ENCODE measurements at places on chromosomes 1 and 21.

- no peaks in the 10 kb centered on the region for H3K36me3 ChIP-seq
- H3K27ac ChIP-seq, result no peak overlapping the region
- H3K4me3 ChIP-seq, result no peak overlapping the region
- no peaks in the 10 kb centered on the region for H3K4me1 ChIP-seq
Observed at GRCh38 chr1:83818916-83819315, 180.0 kb downstream of the TTLL7 start.

DNA sequence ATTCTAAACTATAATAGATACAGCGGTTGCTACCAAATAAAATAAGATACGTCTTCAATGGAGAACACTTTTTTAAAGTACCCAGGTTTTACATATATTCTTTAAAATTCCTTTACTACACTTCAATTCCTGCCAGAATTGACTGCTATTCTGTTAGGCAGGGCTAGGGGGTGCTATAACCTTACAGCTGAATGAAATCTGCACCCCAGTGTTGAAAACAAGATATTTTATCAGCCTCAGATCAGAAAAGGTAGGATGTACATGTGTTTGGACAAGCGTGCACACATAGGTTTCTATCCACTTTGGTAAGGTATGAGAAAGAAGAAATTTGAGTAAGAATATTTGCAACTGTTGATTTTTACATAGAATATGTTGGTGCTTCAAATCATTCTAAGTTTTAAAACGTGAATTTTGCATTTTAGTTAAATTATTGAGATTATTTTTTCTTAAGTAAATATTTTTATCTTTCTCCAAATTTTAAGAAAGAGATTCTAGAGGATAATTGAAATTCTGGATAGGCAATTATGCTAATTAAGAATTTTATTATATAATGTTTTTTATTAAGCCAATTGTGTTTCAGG, 490.8 kb upstream of the ADGRL4 start:
- H3K36me3 ChIP-seq, result no peaks in the 10 kb centered on the region
- no peaks in the 10 kb centered on the region for H3K4me1 ChIP-seq
- no peaks in the 10 kb centered on the region for H3K27me3 ChIP-seq
- no peak overlapping the region for H3K4me3 ChIP-seq
- no peak for DNase-seq

- no peaks in the 10 kb centered on the region for H3K4me1 ChIP-seq
- H3K36me3 ChIP-seq, result no peaks in the 10 kb centered on the region
- H3K4me3 ChIP-seq, result no peak overlapping the region
- DNase-seq, result peak; percentile 91
- H3K27ac ChIP-seq, result no peak overlapping the region
- H3K27me3 ChIP-seq, result no peaks in the 10 kb centered on the region
Observed at GRCh38 chr1:116485071-116485735, 85.6 kb downstream of the CD58 start.

DNA sequence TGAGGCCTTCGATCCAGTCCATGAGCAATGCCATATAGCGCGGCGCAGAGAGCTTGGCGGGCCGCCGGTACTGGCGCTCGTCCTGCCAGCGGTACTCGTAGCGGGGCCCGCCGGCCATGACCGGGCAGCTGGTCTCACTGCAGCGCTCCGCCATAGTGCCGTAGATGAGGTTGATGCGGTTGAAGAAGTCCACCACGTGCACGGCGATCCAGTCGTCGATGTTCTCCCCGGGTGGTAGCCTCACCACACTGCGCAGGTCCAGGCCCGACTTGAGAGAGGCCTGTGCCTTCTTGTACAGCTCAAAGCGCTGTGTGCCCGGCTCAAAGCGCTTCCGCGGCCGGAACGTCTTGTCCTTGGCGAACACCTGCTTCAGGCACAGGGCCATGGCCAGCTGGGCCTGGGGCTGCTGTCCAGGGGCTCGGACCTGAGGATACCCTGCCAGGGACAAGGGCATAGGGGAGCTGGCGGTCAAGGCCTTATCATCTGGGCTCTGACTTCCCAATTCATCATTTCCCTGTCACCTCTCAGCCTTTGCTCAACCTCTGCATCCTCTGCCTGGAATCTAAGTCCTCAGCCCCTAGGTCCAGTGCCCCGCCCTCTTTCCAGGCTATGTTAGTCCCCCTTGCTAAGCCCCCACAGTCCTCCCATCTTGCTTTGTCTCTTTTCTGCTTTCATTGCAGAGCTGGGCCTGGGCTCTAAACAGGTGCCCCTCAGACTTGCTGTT, 3.5 kb downstream of the MOB3C start:
- H3K4me1 ChIP-seq, result no peaks in the 10 kb centered on the region
- H3K36me3 ChIP-seq, result peaks cover 5% of the 10 kb centered on the region
- peak overlapping the region; percentile 1 for H3K4me3 ChIP-seq
- no peaks in the 10 kb centered on the region for H3K27me3 ChIP-seq
- peak; percentile 76 for DNase-seq
- no peak overlapping the region for H3K27ac ChIP-seq

DNA sequence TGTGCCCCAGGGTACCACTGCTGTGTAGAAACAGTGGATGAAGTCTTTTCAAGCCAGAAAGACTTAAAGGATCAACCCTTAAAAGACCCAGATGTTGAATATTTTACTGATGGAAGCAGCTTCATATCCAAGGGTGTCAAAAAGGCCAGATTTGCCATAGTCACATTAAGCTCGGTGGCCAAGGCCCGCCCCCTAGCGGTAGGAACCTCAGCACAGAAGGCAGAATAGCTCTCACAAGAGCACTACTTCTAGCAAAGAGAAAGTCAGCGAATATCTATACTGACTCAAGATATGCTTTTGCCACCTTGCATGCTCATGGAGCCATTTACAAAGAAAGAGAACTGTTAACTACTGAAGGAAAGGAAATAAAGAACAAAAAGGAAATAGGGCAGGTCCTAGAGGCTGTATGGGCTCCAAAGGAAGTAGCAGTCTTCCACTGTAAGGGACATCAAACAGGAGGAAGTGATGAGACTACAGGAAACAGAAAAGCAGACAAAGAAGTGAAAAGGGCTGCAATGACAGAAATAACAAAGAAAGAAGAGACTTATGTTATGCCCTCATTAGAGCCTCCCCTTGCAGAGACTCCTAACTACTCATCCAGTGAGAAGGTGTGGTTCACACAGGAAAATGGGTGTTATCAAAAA, 90.5 kb downstream of the LIPI start:
- H3K4me1 ChIP-seq, result no peaks in the 10 kb centered on the region
- no peaks in the 10 kb centered on the region for H3K36me3 ChIP-seq
- no peak for DNase-seq
- H3K27me3 ChIP-seq, result no peaks in the 10 kb centered on the region
- no peak overlapping the region for H3K27ac ChIP-seq
